ENCODE measurements at places on chromosomes 16 and 17.
A peak's percentile ranks its signal among the peaks of the same experiment; 100 is the strongest.

GRCh38 chr17:76727745-76728456 lies 1.3 kb downstream of the METTL23 start:
- no peak for DNase-seq

DNA sequence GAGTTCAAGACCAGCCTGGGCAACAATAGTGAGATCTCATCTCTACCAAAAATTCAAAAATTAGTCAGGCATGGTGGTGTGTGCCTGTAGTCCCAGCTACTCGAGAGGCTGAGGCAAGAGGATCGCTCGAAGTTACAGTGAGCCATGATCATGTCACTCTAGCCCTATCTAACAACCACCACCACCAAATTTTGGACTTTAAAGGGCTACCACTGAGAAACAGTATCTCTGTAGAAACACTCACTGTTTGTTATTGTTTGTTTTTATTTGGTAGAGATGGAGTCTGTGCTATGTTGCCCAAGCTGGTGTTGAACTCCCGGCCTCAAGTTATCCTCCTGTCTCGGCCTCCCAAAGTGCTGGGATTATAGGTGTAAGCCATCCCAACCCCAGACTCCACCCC lies 1.3 kb upstream of the UBALD2 start:
- no peak for DNase-seq

GRCh38 chr16:83706394-83706793 lies 101.4 kb upstream of the HSBP1 start:
- DNase-seq = no peak

DNA sequence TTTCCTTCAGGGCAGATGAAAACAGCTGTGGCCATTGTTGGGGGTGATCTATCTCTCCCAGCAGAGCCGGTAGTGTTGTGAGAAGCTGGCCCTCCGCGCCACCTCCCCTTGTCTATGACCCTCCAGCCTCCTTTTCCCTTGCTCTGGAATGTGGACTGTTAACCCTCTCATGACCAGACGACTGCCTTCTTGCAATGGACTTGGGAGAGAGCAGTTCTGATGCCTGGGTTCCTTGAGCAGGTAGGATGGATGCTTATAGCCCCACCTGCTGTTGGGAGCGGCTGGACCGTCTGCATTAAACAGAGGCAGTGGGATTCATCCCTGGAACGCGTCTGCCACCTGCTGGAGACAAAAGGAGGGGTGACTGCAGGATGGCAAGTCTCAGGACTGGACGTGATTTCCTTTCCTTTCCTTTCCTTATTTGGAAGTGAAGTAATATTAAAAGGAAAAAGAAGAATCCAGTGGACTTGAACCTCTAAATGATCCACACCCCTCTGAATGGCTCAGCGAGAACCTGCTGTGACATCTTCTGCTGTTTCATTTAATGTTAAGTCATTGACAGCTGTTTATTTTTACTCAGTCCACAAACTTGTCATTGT lies 1.8 kb upstream of the SOST start:
- DNase-seq = peak; percentile 86

GRCh38 chr16:1556254-1556653 lies 22.8 kb downstream of the TMEM204 start:
- DNase-seq = no peak

DNA sequence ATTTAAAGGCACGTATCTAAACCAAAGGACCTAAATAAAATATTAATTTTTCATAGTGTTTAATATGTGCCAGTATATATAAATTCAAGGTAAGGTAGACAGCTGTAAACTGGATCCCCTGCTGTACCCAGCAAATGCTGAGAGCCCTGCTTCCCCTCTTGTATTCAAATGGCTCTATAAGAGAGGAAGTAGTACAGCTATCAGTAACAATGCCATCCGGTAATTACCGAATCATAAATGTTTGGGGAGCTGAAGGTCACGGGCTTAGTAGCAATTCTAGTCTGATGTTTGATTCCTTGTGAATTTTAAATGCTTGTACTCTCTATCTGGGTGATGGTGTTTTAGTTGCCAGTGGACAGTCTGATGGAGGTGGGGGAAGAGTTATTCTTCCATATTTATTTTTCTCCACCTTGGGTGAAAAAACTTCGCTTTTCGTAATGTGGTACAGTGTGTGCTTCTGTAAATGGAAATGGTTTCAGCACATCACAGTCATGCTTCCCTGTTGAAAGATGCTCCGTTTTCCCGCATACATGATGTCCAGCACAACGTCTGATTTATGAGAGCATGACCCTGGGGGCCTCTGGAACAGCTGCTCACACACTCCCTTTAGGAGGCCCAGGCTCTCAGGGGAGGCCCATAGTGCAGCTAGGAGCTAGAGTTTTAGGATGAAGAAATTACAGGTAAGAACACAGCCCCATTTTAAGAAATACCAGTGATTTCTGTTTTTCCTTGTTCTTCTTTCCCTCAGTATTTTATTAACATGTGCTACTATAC lies 423.9 kb downstream of the WWOX start:
- DNase-seq = no peak

GRCh38 chr17:2172077-2172851 lies 117.4 kb downstream of the HIC1 start:
- no peak for DNase-seq

GRCh38 chr16:19959736-19960135 lies 75.1 kb upstream of the GPRC5B start:
- no peak for DNase-seq

- no peak for DNase-seq
Observed at GRCh38 chr17:81466564-81467472, 45.8 kb downstream of the ACTG1 start.

DNA sequence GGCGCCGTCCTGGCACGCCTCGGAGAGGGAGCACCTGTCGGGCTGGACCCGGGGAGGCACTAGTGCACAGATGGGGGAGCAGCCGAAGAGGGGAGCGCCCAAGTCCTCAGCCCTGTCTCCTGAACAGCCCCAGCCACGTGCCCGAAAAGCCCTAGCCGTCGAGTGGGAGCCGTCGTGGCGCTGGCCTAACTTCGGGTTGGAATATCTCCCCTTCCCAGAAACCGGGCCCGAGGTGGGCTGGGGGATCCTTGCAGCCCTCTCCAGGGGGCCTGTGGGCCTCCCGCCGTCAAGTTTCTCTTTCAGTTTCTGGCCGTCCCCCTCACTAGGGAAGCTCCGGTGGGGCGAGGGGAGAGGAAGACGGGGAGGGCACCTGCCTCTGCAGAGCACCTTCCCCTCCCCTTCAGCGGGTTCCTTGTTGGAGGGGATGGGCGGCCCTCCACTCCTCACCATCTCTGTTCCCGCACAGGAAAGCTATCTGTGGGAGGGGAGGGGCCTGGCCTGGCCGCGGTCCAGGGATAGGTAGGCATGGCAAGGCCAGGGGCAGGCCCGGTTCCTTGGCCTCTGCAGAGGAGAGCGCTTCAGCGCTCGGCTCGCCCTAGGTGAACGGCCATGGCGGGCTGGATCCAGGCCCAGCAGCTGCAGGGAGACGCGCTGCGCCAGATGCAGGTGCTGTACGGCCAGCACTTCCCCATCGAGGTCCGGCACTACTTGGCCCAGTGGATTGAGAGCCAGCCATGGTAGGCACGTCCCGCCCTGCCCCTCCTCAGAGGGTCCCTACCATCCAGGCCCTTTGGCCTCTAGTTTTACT lies 709 bp downstream of the STAT5A start:
- no peak for DNase-seq

DNA sequence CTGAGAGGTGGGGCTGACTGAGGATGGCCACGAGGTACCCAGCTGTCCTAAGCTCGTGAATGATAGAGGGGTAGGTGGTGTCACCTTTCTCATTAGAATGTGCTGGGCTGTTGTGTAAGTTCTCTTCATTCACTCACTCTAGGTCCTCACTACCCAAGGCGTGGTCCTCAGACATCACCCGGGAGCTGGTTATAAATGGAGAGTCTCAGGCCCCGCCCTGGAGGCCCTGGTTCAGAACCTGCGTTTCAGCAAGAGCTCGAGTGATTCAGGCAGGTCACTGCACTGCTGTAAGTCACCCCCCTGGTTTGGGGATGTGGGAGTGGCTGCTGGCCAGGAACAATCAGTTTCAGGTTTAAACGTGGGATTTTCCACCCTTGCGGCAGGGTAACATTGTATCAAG lies 139.8 kb downstream of the FOXL1 start:
- DNase-seq = no peak

- DNase-seq = no peak
Observed at GRCh38 chr16:49639739-49640431, 216.0 kb downstream of the ZNF423 start.

GRCh38 chr17:64020056-64020766 lies at the start of gene ICAM2:
Gene ICAM2 (minus strand): TSS chr17:64020633. CDS start chr17:64006691, 13,942 bp downstream.
- DNase-seq = peak; percentile 61

DNA sequence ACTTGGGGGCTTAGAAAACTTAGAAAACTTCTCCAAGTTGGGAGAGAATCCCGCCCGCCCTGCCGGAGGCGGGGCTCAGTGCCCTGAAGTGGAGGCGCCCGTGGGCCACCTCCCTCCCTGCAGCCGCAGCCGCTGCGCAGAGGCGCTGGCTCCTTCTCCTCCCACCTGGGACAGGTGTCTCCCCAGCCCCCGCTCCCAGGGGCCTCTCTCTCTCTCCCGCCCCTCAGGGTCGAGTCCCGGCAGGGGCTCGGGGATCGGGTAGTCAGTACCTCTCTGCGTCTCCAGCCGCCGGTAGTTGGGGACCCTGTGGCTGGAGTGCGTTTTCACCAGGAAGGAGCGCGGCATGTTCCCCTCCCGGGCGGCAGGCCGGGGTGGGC lies 257 bp downstream of the SNAI3 start:
- DNase-seq = no peak

GRCh38 chr17:72560303-72561247 lies 439.8 kb downstream of the SOX9 start:
- no peak for DNase-seq

DNA sequence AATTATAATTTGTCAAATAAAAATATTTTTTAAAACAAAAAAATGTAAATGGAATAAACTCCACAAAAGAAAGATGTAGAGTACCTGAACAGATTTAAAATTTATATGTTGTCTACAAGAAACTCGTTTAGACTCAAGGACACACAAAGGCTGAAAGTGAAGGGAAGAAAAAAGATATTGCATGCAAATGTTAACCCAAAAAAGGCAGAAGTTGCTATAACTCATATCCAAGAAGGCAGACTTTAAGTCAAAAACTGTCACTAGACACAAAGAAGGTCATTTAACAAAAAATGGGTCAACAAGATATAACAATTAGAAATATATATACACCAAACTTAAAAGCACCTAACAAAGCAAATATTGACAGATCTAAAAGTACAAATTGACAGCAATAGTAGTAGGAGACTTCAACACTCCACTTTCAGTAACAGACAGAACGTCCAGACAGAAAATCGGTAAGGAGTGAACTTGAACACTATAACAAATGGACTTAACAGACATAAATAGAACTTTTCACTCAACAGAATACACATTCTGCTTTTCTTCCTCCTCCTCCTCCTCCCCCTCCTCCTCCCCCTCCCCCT lies 40.8 kb upstream of the MYLK3 start:
- DNase-seq = no peak
